ENCODE measurements at places on chromosomes 6 and 20.

DNA sequence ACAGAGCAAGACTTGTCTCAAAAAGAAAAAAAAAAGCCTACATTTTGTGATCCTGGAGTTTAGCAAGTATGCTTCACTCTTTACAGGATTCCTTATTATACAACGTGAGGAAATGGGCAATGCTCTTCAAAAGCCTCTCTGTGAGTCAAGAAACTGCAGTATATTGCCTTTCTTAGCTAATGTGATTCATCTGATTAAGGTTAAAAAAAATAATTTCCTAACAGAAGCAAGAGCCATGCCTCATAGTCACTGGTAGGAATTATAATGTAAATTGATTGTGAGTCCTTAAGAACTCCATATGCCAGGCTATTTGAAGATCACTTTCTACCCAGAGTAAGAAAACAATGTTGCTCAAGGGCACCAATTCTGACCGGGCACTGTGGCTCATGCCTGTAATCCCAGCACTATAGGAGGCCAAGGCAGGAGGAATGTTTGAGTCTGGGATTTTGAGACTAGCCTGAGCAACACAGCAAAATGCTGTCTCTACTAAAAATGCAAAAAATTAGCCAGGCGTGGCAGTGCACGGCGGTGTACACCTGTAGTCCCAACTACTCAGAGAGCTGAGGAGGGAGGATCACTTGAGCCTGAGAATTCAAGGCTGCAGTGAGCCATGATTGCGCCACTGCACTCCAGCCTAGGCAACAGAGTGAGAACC, 43.3 kb downstream of the SLC26A8 start:
- no peak for DNase-seq

DNA sequence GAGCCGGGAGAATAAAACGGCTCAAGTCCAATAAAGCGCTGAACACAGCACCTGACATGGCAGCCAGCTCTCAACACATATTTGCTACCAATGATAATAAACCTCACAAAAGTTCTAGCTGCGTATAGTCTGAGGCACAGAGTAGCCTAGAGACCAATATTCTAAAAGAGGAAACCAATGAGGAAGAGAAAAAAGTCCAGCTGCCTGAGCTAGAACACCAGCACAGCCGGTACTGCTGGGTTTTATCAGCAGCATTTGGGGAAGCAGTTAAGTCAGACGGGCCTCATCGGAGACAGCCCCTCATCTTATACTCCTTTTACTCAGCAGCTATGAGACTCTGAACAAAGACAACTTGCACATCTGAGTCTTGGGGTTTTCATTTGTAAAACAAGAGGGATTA, 2.4 kb upstream of the RTF2 start:
- DNase-seq: no peak

DNA sequence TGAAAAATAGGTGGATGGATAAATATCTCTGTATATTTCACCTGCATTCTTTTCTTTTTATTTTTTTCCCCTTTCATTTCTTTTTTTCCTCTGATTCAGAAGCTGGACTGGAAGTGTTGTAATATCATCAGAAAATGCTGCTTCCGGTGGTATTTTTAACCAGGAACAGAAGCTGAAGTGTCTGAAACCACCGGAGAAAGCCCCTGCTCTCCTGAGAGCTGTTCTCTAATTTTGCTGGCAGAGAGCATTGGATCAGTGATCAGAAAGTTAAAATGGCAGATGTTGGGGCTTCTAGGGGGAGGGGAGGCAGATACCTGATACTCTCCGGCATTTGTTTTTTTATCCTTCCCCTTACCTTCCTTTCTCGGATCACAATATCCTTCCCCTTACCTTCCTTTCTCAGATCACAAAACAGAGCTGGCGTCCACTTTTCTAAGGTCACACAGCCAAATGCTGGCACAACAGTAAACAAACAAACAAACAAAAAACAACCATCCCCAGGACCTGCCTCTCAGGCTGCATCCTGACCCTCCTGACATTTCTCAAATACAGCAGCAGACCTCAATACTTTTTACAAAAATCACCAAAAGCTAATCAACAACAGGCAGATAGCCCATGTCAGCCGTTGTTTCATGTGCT, 143.2 kb upstream of the ZNF217 start:
- peak; percentile 72 for DNase-seq

DNA sequence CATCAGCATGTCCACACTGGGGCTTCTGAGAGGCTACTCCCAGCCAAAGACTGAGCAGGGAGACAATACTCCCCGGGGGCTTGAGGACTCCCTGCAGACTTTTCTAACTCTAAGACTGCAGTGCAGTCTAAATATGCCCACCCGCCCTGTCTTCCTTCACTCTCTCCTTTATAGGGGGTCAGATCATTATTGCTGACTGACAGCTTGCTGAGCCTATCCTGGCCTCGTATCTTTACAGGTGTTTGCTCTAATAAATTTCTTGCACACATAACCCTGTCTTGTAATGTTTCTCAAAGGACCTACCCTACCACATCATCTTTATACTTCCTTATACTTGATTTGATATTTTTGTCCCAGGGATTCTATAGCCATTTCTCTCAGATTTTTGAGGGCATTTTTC, 39.4 kb upstream of the MOCS1 start:
- no peak for DNase-seq

DNA sequence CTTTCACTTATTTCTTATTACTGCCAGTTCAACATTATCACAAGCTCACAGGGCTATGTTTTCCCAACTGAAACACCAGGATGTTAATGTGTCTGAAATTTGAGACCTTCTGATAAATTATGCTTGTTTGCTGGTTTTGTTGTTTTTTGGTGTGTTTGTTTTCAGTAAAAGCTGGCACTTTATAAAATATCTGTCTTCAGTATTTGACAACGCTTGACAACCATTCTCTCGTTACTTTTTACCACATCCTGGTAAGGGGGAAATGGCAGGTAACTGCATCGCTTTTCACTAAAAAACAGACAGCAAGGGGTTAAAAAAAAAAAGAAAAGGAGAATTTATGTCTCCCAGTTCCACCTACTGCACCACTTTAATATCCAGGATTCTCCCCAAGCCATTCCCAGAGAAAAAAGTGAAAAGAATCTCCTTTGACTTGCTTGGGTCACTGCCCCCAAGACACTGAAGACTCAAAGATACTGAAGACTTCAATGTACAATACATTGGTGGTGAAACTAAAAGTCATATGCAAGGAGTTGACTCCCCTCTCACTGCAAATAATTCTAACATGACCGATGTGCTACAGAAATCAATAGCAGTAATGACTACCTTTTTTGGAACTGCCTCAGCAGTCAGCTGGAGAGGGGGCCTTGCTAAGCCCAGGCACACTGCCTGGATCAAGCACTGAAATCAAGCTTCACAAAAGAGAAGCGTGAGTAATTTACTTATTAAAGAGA, 88.9 kb downstream of the HIVEP2 start:
- no peak for DNase-seq

DNA sequence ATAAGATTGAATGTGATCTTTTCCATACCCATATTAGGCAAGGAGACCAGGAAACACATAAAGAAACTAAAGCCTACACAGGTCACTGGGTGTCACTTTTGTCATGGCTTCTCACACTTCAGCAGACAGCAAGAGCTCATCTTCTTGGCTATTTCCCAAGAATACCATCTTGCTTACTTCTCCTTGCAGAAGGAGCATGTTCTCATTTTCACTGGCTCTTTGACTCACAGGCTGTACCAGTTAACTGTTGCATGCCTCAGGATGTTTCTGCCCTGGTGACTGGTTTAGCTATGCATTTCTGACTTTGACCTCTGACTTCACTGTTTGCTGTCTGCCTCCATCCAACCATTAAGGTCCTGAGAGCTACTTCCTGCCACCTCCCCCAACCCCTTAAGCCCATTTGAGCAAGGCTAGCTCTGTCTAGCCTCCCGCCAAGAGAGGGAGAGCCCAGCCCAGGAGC, 40.3 kb upstream of the OGFRL1 start:
- DNase-seq: no peak

DNA sequence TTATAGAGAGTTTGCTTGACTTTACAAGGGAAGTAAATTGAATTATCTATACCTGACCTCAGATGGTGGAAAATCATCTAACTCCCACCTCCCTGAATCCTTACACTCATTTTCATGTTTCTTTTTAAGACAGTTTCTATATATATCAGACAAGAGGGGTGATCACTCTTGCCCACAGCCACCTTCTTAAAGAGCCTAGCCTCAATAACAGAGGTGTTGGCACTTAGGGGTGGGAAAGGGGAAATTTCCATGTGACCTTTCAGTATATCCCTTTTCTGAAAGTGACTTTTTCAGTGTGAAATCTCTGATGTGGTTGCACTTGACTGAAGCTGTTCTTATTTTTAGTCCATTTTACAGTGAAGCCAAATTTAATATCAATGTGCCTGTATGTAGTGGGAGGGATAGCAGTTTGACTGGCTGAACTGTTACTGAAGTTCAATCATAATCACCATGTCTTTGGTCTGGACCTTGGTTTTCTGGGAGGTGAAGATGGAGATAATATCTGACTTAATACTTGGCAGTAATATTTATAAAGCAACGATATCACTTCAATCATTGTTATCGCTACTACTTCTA, 141.3 kb downstream of the MAP3K7 start:
- no peak for DNase-seq

GRCh38 chr6:119255492-119255891, 94.1 kb downstream of the MAN1A1 start:
- DNase-seq: no peak

- no peak for DNase-seq
Measured at GRCh38 chr20:59836767-59837166, 96.7 kb downstream of the SYCP2 start.

GRCh38 chr6:87806635-87807034, 104.6 kb upstream of the AKIRIN2 start:
- DNase-seq: no peak

DNA sequence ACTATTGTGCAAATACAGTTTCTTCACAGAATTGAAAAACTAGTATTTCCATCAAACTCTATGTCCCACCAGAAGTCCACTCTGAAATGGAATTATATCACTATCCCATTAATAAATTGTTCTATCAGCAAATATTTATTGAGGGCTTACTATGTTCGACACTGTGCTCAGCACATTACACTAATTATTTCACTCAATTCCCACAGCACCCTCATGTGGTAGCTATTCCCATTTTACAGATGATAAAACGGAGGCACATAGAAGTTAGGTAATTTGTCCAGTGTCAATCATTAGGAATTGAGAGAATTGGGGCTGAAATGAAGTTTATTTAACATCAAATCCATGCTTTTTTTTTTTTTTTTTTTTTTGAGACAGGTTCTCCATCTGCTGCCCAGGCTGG, 52.5 kb downstream of the MKKS start:
- DNase-seq: no peak

GRCh38 chr6:25485821-25486534, 166.0 kb upstream of the SCGN start:
- DNase-seq: peak; percentile 62
